Activated CD4-positive, CD25-positive, alpha-beta regulatory T cell (primary cell): ENCODE measurements at places on chromosomes 4 and X.

DNA sequence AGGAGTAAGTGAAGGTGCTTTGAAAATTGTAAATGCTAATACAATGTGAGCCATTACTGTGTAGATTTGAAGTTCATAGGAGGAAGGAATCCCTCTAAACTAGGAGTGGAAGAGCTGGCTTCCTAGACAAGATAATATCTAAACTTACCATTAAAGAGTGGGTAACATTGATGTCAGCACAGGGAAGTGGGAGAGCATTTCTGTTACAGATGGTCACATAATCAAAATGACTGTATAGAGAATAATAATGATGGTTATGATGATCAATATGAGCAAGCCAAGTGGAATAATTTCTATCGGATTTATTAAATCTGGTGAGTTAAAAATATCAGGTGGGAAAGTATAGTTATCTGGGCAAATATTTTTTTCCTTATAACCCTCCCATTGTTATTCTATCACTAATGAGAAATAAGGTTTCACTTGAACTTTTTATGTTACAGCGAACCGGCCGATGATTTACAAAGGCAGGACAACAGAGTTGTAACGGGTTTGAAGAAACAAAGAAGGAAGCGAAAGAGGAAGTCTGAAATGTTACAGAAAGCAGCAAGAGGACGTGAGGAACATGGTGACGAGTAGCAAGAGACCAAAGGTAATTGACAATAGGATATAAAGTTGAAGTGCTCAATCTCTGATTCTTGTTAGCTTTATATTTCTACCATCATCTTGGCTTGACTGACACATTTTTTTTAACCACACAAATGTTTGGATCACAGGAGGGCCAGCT, 43.5 kb downstream of the FMR1NB start:
- no peak for DNase-seq

- DNase-seq: no peak
Observed at GRCh38 chr4:181911420-181911819, 331.8 kb upstream of the TENM3 start.

DNA sequence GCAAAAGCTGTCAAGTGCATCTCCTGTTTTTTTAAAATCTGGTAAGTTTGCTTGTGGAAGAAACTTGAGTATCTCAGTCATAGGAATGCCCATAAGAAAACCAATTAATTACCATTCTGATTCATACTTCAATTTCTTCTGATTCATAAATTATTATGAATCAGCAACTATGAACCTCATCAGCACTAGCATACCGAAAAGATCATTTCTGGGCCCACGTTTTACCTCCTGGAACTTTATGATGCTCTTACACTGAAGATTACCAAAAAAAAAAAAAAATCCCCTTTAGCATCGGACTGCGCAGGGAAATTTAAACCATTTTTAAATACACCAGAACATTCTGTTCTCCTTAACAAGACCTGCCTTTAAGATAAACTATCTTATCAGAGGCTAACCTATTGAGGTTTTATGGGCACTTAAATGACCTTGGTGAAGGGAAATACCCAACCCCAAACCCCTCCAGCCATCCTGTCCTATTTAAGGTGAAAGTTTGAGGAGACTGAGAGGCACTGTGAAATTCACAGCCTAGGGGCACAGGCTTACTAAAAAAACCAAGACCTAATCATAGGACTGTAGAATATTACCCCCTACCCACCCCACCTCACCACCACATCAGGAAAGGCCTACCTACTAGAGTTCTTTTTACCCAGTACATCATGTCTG, 38.2 kb upstream of the ABCG2 start:
- DNase-seq: no peak

DNA sequence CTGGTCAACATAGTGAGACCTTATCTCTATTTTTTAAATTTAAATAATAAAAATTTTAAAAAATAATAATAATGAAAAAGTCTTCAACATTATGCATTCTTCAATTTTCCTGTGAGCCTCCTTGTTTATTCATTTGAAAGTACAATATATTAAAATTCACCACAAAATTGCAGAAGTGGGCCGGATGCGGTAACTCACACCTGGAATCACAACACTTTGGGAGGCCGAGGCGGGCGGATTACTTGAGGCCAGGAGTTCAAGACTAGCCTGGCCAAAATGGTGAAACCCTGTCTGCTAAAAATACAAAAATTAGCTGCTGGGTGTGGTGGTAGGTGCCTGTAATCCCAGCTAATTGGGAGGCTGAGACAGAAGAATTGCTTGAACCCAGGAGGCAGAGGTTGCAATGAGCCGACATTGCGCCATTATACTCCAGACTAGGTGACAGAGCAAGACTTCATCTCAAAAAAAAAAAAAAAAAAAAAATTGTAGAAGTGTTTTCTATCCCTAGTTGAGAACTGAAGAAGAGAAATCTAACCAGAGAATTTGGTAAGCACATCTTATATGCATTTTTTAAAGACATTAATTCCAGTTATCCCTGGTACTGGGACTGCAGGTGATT, 56.9 kb downstream of the RBM47 start:
- no peak for DNase-seq

DNA sequence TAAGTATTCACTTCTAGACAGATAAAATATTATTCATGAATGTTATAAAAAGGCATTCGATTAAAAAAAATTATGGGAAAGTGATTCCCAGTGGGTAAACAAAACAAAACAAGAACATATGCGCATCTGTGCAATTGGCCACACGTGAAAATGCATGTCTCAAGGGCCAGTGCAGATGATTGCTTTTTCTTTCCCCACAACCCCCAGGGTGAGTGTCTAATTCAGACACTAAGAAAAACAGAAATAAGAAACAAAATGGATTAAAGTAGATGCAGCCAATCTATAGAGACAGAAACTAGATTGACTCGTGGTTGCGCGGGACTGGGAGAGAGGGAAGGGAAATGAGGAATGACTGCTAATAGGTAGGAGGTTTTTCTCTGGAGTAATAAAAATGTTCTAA, 49.5 kb downstream of the GPM6A start:
- no peak for DNase-seq

- DNase-seq: no peak
Observed at GRCh38 chr4:155032521-155033229, 175.8 kb upstream of the NPY2R start.

GRCh38 chrX:133482056-133482952, 67.0 kb upstream of the GPC4 start:
- DNase-seq: no peak

DNA sequence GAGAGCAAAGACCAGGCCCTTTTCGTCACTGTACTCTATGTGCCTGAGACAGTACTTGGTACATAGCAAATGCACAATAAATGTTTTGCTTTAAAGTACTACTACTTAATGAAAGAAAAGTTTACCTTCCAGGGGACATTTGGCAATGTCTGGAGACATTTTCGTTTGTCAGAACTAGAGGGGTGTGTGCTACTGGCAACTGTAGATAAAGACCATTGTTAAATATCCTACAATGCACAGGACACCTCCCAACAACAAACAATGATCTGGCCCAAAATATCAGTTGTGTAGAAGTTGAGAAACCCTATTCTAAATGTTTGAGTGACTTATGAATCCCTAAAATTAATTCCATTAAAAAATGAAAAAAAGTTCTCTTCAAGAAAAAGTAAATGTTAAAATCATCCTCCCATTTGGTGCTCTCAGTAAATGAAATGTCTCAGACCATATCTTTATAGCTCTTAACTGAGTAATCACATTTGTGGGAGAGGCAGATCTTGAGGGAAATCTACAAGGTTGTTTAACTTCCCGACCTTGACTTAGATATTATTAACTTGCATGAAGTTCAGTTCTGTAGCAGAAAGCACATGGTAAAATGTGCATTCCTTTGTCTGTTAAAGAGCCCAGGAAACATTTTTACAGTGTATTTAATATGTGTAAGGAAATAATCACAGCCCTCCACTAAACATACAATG, 18.5 kb downstream of the EGFL6 start:
- no peak for DNase-seq

DNA sequence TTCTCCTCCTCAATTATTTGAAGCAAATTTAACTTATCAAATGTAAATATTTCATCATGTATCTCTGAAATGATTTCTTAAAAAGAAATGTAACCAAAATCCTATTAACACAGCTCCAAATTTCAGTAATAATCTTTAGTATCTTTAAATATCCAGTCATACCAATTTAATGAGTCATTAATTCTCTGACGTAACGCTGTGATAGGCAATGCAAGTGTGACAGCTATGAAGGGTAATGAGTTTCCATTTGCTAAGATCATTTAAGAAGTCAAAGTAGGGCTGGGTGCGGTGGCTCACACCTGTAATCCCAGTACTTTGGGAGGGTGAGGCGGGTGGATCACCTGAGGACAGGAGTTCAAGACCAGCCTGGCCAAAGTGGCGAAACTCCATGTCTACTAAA, 15.6 kb downstream of the RPS3A start:
- DNase-seq: no peak

- DNase-seq: no peak
Observed at GRCh38 chr4:79904331-79904730, 168.7 kb downstream of the ANTXR2 start.

DNA sequence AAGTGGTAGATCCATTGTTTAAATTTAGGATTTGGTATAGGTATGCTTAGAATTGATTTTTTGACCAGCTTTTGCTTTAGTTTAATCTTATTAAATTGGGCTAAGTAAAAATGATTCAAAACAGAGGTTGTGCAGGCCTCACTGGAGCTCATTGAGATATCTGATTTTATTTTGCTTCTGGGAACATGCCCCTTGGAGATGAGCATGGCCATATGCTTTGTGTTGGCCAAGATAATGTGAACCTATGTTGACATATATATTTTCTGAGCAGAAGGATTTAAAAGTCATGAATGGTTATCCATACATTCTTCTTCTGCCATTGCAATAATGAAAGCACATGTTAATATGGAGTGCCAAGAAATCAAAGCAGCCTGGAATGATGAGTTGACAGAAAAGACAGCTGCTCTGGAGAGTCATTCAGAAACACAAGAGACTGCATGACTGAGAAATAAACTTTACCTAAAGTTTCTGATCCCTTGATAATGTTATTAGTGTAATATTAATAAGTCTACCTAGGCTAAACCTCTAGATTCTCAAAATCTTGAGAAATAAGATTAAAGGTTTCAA, 489.7 kb upstream of the GNPDA2 start:
- DNase-seq: no peak

DNA sequence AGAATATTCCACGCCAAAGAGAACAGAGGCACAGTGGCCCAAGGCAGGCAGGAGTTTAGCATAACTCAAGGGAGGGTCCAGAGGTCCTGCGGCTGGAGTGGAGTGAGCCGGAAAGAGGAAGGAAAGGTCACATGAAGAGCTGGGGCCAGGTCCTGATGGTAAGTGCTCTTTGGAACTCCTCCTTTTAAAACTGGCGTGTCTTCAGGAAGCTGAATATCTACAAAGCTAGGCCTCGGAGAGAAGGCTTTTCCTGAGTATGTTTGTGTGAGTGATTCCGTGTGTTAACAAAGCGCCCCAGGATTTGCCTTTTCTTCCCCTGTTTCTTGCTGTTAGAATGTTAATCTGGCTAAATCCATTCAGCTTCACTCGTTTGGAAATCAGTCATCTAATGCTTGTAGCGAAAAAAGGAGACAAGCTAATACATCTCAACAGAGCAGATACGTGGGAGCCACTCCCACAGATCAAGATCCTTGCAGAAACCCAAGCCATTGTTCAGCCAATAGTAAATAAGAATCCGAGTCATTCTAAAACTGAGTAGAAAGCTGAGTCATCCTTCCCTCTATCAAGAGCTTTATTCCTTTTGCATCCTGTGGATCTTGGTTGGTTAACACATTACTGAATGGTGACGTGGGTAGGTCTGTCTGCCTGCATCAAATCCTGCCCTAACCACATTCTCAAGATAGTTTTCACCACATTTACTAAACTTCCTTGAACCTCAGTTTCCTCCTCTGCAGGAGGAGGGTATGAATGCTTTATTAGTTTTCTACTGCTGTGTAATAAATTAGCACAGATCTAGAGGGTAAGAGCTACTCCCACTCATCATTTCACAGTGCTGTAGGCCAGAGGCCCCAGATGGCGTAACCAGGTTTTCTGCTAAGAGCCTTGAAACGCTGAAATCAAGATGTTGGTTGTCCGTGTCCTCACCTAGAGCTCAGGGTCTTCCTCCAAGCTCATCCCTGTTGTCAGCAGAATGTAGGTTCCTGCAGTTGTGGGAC, 43.2 kb upstream of the RBM47 start:
- no peak for DNase-seq

GRCh38 chrX:80216086-80216485, 201.5 kb downstream of the TBX22 start:
- no peak for DNase-seq

DNA sequence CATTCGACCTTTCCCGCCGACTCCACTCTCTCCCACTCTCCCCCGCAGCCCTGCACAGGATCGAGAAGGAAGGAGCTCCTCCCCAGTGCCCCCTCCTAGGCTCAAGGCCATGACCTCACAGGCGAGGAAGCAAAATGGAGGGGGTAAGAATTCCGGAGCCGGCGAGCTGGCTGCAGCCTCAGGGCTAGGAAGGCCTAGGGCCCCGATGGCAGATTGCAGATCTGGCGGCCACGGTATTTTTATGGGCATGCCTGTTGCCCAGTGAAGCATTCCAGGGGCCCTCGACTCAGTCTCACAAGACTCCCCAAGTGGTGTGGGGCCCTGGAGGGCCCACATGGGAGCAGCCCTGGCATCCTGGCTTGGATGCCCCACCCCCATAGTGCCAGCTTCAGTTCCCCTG, 942 bp upstream of the L1CAM start:
- no peak for DNase-seq

DNA sequence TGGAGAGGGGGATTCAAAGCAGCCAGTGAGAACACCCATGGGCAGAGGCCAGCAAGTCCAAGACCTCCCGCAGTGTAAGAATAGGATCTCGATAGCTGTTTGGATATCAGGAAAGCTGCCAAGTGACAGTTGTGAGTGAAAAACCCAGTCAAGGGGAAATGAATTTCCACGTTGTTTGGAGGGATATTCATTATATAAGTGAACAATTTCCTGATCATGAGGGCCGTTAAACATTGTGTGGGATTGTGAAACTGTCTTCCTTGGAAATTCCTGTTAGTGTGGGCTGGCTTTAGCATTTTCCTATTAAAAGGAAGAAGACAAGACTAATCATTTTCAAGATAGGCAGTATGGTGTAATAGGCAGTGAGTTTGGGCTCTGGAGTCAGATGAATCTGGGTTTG, 15.0 kb downstream of the CLDN2 start:
- no peak for DNase-seq

DNA sequence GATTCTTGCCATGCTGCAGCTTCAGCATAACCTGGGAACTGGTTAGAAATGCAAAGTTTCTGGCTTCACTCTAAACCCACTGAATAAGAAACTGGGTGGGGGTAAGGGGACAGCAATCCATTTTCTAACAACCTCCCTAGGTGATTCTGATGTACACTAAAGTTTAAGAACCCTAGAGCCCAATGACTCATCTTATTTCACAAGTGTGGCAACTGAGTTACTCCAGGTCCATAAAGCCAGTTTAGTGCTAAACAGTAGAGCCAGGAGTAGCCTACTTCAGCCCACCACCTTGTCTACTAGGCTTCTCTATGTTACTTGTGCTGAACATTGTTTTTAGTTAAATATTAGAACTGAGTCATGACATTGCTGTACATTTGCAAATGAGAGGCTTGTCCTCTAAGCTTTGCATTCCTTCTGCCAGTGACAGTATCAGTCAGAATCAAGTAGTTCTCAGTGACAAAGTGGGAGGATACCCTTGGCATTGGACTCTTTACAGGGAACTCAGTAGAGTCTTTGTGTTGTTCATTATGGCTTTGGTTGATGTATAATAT, 518.0 kb downstream of the RPA4 start:
- DNase-seq: no peak

- no peak for DNase-seq
Observed at GRCh38 chr4:48449151-48449550, 34.0 kb upstream of the SLC10A4 start.

- no peak for DNase-seq
Observed at GRCh38 chr4:53563824-53564223, 27.5 kb downstream of the LNX1 start.
